RCC 7860 (cell line): ENCODE measurements at places on chromosomes 5 and 9.
A peak's percentile ranks its signal among the peaks of the same experiment; 100 is the strongest.

DNA sequence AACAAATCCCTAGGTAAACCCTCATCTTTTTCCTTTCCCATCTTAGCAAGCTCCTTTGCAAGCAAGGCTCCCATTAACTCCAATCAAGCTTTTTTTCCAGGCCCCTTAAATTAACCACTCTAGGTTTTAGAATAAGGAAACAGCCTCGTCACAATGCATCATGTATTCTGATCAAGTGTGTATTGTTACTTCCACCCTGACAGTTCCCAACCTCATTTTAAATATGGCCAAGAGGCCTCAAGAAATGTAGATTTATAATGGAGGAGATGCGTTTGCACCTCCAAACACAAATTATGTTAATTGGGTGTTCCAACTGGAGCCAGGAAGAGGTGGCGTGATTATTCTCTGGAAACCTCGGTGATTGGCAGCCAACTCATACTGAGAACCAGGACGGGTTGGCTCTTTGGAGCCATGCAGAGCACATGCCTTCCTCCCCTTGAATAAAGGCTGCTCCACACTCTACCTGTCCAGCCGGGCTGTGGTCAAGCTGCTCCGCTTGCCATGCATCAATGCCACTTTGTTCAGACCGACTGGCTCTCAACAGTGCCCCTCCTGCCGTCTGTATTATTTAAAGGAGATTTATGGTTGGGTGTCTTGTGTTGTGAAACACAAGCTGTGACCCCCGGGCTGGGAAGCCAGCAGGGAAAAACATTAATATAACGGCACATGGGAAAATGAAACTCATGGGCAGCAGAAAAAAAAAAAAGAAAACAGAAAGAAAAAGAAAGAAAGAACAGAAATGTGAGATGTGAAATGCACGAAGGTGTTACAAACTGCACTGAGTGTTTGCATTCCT, 191.1 kb downstream of the EBF1 start:
- DNase-seq = no peak

- DNase-seq = no peak
These were observed 76.2 kb downstream of the MRPL36 start for GRCh38 chr5:1723476-1723875.

DNA sequence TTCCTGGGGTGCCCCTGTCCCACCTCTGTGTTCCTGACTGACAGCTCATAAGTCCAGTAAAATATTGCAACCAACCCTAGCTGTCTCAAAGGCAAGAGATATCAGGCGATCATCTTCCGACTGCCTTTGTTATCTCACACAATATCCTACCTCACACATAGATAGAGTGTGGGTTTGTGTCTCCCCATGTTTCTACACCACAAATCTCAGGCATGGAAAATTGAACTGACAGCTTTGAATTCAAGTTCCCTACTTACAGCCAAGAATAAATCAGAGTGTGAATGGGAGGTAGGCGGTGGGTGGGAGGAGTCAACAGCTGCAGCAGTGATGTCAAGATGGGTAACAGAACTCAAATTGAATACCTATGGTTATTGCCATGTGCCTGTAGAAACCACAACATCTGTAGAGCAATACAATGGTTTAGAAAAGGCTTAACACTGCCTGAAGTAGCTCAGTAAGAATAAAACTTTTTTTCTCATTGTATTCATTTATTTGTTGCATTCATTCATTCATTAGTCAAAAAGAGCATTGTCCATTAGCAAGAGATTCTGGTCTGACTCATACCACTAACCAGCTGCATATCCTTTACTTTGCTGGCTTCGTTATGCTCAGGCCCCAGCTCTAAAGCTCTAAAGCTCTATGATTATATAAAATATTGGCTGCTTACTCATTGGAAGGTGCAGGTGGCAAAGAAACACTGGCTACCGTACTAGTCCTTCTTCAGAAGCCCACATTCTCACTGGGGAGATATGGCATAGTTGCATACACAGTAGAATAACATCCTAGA, 108.2 kb upstream of the DMAC1 start:
- DNase-seq = no peak

GRCh38 chr5:60526336-60526875, 173.6 kb downstream of the DEPDC1B start:
- DNase-seq = no peak

- peak; percentile 46 for DNase-seq
These were observed 673.2 kb downstream of the CDH18 start for GRCh38 chr5:19314840-19315239.

GRCh38 chr5:1744393-1745122, 55.1 kb downstream of the MRPL36 start:
- DNase-seq = no peak

DNA sequence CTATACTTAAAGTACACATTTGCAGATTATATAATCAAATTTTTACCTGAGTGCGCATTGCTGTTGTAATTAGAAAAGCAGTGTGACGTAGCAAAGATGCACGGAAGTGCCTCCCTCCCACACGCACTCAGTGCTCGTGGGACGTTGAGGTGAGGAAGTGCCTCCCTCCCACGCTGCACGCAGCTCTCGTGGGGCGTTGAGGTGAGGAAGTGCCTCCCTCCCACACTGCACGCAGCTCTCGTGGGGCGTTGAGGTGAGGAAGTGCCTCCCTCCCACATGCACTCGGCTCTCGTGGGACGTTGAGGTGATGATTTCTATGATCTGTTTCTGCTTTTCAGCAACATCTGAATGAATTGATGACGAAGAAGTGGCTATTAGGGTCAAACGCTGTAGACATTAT, 21.0 kb downstream of the EXOC3 start:
- no peak for DNase-seq

- DNase-seq = no peak
These were observed 14.6 kb downstream of the ARL15 start for GRCh38 chr5:54295651-54296276.

GRCh38 chr5:96332535-96333366, 100.3 kb downstream of the PCSK1 start:
- no peak for DNase-seq

- no peak for DNase-seq
These were observed 1164.5 kb downstream of the CDH12 start for GRCh38 chr5:21688655-21689054.
